RKO (cell line): ENCODE measurements at places on chromosomes 4 and X.
A peak's percentile ranks its signal among the peaks of the same experiment; 100 is the strongest.

DNA sequence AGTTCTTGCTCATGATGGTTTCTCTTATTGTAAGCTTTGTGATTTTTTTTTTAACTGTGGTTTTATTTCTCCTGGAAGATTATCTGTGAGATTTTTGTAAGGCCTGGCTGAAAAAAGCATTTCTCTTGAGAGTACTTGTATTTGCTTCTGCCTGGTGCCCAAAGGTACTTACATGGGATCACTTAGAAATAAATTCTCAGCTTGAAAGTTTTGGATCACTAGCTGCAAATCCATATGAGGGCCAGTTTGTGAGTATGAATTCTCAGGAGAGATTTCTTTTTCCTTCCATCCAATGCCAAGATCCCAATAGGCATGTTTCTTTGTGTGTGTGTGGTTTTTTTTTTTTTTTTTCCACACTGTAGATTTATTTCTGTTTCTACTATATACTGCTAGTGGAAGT is 1884.7 kb upstream of the PCDH7 start:
- DNase-seq = no peak

DNA sequence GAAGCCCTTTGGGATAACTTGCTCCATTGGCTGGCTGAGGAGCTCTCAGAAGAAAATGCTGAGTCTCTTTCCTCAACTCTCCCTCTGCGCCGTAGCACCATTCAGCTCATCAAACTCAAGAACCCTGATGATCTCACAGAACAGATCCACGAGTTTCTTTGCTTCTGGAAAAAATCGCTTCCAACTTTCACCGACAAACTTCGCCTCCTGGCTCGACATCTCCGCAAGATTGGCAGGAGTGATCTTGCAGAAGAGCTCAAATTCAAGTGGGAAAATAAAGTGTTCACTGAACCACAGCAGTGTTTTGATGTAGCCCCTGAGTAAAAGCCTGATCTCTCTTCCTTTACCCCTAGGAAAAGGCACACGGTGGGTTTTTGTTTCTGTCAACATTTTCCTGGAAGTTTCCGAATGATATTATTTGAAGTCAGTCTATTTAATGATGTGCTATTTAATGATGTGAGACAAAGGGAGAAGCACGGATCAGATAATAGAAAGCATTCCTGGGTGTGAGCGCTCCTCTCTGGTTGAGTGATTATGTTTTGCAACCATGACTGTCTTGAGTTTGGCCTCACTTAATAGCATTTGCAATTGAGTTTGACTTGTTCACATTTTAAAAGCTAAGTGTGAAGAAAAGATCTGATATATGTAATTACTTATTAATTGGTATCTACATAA is 62.2 kb downstream of the DTHD1 start:
- no peak for DNase-seq

DNA sequence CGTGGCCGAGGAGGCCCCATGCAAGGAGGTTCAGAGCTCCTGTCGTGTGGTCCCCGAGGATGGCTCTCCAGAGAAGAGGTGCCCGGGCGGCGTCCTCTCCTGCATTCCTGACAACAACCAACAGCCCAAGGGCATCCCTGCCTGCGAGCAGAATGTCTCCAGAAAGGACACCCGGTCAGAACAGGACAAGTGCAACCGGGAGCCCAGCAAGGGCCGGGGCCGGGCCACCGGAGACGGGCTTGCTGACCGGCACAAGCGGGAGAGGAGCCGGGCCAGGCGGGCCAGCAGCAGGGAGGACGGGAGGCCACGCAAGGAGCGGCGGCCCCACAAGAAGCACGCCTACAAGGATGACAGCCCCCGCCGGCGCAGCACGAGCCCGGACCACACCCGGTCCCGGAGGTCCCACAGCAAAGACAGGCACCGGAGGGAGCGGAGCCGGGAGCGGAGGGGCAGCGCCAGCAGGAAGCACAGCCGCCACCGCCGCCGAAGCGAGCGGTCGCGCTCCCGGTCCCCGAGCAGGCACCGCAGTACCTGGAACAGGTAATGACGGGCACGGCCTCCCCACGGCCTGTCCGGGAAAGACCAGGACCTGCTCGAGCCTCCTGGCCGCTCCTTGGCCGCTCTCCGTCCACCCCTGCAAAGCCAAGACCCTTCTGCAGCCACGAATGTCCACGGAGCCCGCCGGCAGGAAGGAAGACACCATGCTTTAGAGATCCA is 9.8 kb downstream of the AKAP17A start:
- DNase-seq = no peak

DNA sequence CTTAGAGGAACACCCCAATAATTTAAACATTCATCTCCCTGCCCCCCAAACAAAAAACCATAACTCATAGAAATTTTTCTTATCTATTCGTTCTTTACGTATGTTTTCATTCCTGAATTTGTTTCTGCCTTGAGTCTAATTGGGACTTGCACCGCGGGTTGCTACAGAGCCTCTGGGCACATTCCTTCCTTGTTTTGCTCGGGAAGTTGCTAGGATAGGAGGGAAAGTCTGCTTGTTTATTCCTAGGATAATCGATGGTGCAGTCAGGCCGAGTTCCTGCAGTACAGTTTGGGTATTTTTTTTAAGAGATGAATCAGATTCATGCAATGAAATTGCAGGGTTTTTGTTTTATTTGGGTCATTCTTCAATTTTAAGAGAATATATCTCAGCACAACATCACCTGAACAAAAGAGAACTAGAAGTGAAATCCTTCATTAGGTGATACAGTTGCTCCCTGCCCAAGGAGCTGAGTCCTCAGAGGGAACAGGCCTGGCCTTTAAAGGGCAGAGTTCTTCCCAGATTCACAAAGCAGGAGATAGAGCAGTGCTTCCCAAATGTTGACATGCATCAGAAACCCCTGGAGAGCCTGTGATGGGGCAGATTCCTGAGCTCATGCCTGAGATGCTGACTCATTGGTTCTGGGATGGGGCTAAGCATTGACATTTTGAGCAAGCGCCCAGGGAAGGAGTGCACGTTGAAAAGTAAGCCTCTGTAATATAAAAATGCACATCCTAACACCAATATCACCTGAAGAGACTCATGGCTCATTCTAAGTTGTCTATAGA is 114.9 kb upstream of the FAM9B start:
- DNase-seq = no peak

GRCh38 chr4:41009411-41009810 is 204.9 kb downstream of the APBB2 start:
- DNase-seq = peak; percentile 58

- no peak for DNase-seq
These were observed 15.3 kb downstream of the SLC34A2 start for GRCh38 chr4:25670991-25671390.

GRCh38 chr4:10115271-10115796 is 1.3 kb downstream of the WDR1 start:
- DNase-seq = peak; percentile 72

DNA sequence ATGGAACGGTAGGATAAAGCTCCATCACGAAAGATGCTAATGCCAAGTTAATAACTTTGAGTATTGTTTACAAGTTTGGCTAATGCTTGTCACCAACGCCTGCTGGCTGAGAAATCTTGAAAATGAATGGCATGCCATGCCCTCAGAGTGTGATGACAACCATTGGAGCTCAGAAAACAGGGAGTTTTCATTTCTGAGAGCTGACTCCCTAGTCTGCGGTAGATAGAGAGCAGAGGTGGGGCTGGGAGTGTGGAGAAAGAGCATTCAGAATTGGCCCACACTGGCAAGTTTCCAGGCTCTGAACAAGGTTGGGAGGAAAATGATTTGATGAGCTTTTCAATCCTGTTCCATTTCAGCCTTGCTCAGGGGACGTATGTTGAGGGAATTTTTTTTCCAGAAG is 183.9 kb downstream of the CPEB2 start:
- no peak for DNase-seq

GRCh38 chrX:153600032-153600373 is 1.1 kb upstream of the CCNQ start:
- peak; percentile 24 for DNase-seq

GRCh38 chr4:128715616-128716015 is 93.9 kb upstream of the JADE1 start:
- DNase-seq = no peak
